ENCODE measurements at places on chromosomes 12 and 14.

- DNase-seq: no peak
These were observed 31.0 kb downstream of the SIX1 start for GRCh38 chr14:60618241-60618640.

DNA sequence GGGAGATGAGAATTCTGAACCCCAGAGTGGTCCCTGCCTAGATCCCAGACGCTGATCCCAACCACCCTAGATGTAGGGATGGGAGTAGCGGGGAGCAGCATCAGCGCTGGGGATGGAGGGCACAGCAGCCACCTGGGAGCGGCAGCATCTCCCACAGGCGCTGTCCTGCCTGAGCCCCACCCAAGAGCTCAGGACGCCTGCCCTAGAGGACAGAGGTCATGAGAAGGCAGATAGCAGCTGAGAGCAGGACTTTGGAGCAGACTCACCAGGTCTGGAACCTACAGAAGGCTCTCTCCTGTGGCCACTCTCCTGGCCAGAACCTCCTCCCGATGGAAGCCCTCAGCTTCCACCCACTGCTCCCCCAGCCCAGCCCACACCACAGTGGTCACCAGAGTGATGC, 7.2 kb downstream of the CCDC85C start:
- no peak for DNase-seq

DNA sequence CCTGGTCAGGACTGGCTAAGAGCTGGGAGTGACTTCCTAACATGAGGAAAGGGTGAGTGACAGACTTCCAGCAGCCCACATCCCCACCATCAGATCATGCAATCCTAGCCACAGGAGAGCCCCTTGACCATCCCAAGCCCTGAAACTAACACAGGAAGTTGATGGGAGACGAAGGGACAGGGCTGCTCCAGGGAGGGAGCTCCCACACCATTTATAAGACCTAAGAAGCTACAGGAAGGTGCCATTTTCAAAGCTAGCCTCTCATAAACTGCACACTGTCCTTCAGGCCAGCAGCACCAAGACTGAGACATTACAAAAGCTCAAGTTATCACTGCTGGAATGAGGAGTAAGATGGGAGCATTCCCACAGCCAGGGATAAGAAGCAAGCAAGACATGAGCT, 19.4 kb downstream of the SLC25A21 start:
- no peak for DNase-seq

GRCh38 chr12:89468648-89469326, 55.8 kb downstream of the GALNT4 start:
- DNase-seq: no peak

- no peak for DNase-seq
These were observed 121.1 kb upstream of the EEA1 start for GRCh38 chr12:93050026-93050747.

- DNase-seq: no peak
These were observed at the start of gene ALX1 for GRCh38 chr12:85280165-85280983. TSS of gene ALX1 (plus strand) at chr12:85280220. CDS start at chr12:85280262, 42 bp downstream.

DNA sequence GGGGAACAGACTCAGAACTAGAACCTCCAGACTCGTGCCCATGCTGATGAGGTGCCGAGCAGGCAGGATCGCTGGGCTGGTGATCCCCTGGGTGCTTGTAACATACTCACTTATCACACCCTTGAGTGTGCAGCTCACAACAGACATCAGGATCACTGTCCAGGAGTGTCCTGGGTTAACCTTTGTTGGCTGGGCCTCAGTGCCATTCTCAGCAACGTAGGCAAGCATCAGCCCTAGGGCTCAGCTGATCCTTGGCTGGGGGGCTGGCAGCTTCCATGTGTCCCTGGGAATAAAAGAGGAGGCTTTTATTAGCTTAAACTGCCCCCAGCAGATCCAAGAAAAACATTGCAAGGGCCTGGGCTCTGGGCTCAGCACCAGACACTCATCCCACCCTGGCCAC, 1.6 kb downstream of the TMEM229B start:
- no peak for DNase-seq

Measured in stimulated activated CD4-positive, alpha-beta T cell treated with anti-CD3 and anti-CD28 coated beads, Interleukin-2, amount 100 ng/mL, for 48 hours (primary cell).